ENCODE measurements at places on chromosomes 12 and 14.

DNA sequence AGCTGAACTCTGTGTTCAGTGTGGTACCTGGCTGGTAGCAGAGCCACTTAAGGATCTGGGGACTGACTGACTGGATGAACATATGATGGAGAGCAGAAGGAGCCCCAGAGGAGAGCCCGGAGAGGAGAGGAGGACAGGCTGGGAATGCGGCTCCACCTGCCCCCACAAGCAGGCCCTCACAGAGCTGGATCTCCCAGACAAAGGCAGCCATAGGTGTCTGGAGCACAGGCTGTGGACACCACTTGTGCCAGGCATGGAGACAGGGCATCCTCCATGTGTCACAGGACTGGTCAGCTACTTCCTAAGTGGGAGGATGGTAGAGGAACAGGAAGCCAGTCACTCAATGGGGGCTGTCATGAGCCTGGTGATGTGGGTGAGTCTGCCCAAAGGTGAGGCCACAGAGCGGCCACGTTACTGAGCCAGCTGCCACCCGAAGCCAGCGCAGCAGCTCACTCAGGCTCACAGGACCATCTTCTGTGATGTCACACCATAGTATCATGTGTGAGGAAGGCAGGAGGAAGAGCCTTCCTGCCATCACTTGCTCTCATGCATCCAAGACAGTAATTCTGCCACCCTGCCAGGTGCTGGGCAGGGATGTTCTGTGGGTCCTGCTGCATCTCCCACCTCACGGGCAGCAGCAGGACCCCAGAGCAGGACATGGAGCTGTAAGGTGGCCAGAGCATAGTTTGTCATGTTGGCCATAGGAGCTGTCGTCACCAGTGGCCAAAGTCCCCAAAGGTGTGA is 72.1 kb downstream of the PRIMA1 start:
- DNase-seq: no peak

GRCh38 chr12:49864798-49865090 is 21.8 kb upstream of the BCDIN3D start:
- DNase-seq: no peak

GRCh38 chr12:2639020-2639298 is 155.8 kb upstream of the FKBP4 start:
- no peak for DNase-seq

- no peak for DNase-seq
These were observed 1.9 kb downstream of the RTL1 start for GRCh38 chr14:100901391-100902183.

GRCh38 chr14:104776961-104777807 is 18.4 kb downstream of the AKT1 start:
- DNase-seq: no peak

GRCh38 chr12:102468261-102468915 is 12.0 kb downstream of the IGF1 start:
- no peak for DNase-seq

Measured in MV-4-11 (cell line).